ENCODE measurements at places on chromosomes 12 and 14.

- DNase-seq, result no peak
Observed at GRCh38 chr14:103286968-103287850, 46.8 kb upstream of the EIF5 start.

DNA sequence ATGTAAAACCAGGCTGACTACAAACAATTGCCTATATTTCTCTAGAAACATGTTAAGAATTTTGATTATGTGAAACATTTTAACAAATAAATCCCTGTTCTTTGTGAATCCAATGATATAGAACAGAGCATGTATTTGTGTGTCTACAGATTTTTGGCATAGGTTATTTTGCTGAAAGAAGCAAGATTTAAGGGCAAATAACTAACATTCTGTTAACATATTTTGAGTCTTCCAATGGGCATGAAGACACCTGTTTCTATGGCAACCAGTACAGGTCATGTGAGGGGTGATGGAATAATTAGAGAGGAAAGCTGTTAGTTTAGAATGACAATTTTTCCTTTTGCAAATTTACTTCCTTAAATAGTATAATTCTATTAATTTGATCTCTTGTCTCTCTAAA, 8.8 kb downstream of the ART4 start:
- no peak for DNase-seq

DNA sequence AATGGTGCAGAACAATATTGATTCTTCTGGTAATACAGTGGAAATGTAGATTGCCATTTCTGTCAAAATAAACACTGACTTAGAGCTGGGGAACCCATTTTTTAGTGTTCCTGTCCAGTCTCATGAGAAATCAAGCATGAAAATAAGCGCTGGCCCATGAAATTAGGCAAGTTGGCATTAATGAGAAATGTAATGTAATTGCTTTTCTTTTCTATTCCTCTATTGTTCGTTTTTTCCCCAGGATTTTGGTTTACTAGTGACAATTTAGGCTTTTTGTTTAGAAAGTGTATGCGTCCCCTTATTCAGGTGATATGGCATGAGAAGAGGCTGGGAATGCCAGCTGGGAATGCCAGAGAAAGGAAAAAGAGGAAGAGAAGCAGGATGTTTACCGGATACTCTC, 64.4 kb upstream of the KICS2 start:
- DNase-seq, result no peak

- DNase-seq, result no peak
Observed at GRCh38 chr14:69682621-69683263, 71.3 kb downstream of the SUSD6 start.

DNA sequence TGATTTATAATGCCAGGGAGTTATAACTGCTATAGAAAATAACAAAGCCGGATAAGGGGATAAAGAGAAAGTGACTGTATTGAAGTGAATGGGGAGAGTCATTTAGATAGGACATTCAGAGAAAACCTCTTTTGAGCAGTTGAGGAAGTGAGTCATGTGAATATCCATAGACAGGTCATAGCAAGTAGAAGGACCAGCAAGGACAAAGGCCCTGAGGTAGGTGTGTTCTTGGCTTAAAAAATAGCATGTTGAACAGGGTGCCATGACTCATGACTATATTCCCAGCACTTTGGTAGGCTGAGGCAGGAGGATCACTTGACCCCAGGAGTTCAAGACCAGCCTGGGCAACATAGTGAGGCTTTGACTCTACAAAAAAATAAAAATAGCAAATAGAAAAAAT, 51.5 kb upstream of the RAP1B start:
- DNase-seq, result no peak

DNA sequence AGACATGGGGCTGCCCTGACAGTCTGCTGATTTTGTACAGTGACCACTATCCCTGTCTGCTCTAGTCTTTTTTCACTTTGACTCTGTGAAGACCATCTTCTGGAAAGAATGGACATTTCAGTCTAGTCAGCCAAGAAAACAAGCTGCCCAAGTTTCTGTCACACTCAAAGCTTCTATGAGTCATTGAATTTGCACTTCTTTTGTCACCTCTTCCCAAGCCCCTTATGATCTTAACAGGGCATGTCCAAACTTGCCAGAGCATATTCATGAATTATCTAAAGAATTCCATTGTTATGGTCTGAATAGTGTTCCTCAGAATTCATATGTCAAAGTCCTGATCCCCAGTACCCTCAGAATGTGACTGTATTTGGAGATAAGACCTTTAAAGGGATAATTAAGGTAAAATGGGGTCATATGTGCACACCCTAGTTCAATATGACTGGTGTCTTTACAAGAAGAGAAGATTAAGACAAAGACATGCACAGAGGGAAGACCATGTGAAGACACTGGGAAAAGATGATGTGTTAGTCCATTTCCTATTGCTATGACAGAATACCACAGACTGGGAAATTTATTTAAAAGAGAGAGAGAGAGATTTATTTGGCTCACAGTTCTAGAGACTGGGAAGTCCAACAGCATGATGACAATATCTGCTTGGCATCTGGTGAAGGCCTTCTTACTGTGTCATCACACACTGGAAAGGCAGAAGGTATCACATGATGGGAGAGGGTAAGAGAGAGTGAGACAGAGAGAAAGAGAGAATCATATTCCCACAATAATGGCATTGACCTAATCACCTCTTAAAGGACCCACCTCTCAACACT, 242.6 kb downstream of the BTG1 start:
- DNase-seq, result no peak

GRCh38 chr14:105939810-105940508, 413.6 kb downstream of the TMEM121 start:
- no peak for DNase-seq

DNA sequence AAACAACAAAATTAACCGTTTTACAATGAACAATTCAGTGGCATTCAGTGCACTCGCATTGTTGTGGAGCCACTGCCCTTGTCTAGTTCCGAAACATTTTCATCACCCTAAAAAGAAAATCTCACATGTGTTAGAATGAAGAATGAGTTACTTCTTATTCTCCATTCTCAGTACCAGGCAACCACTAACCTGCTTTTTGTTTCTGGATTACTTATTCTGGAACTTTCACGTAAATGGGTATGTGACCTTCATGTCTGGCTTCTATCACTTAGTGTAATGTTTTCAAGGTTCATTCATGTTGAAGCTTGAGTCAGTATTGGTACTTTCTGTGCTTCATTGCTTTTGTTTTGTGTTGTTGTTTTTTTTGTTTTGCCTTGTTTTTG, 15.6 kb downstream of the RCOR1 start:
- DNase-seq, result no peak

DNA sequence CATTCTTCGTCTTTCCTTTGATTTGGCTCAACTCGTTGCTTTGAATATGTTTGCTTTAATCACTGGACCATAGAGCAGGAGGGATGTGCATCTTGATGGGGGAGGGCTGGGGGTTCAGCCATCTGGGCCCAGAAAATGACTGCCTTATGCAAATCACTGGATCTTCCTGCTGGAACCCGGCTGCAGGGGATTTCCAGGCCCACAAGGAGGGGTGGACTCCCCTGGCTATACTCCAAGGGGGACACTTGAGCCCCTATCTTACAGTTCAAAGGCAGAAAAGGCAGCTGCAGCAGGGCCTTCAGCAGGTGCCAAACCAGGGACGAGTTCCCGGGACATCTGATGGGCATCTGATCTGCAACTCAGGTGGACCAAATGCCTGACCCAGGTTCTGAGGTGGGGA, 122.5 kb downstream of the DICER1 start:
- DNase-seq, result peak; percentile 29

GRCh38 chr14:35346738-35347322, 54.6 kb downstream of the PSMA6 start:
- no peak for DNase-seq

- DNase-seq, result no peak
Observed at GRCh38 chr12:28443337-28443736, 253.1 kb downstream of the CCDC91 start.

DNA sequence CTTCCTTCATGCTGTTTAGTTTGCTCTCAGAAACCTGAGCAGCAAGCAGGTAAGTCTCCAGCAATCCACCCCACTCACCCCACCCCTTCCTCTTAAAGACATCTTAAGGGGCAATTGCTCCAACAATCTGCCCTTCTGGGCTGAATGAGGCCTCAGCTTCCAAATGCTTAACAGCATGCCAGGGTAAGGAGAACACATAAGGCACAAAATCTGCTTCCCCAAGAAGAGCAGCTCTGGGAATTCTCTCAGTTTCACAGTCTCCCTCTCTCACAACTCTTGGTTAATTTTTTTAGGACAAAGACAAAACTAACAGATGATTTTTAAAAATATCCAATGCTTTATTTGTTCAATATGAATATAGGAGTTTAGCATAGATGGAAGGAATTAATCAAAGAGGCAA, 288.9 kb upstream of the CCDC196 start:
- no peak for DNase-seq

- peak; percentile 87 for DNase-seq
Observed at GRCh38 chr12:53234271-53234914, 2.4 kb upstream of the RARG start.

GRCh38 chr12:78671295-78671694, 193.3 kb upstream of the SYT1 start:
- DNase-seq, result no peak

DNA sequence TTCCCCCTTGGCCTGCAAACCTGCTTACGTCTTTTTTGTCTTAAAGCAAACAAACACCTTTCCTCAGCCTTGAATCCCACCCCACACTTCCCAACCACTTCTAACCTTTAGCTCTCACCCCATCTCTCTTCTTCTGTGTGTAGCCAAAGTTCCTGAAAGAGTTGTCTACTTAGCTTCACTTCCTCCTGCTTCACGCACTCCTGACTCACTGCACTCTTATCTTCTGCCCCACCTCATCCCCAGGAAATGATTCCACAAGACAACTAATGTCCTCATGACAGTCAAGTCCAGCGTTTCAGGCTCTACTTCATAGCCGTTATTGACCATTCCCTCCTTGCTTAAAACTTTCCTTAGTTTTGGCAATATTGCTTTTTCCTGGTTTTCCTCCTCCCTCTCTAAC, 22.4 kb downstream of the EIF2B2 start:
- DNase-seq, result no peak

DNA sequence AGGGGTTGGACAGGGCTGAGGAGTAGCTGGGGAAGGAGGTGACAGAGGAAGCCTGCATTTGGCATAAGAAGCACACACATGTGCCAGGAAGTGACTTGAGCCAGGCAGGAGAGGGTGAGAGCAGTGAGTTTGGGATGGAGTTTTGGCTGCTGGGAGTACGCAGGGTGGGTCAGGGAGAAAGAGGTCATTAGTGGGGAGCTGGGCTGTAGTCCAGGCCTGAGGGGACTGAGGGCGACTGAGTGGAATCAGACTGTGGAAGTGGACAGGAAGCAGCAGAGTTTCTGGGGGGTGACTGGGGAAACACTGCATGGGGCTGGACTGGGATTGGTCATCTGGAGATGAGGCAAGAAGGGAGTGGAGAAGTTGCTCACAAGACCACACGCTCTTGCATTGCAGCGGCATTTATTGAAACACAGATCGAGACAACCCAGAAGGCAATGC, 7.6 kb downstream of the KRT85 start:
- DNase-seq, result no peak

- DNase-seq, result no peak
Observed at GRCh38 chr12:6346942-6347341, 5.1 kb upstream of the TNFRSF1A start.

GRCh38 chr12:53617700-53618099, 8.5 kb downstream of the ATF7 start:
- DNase-seq, result no peak

GRCh38 chr14:92461891-92462290, 51.7 kb upstream of the RIN3 start:
- peak; percentile 29 for DNase-seq

GRCh38 chr14:101490771-101491170, 70.5 kb upstream of the DIO3 start:
- DNase-seq, result peak; percentile 25

DNA sequence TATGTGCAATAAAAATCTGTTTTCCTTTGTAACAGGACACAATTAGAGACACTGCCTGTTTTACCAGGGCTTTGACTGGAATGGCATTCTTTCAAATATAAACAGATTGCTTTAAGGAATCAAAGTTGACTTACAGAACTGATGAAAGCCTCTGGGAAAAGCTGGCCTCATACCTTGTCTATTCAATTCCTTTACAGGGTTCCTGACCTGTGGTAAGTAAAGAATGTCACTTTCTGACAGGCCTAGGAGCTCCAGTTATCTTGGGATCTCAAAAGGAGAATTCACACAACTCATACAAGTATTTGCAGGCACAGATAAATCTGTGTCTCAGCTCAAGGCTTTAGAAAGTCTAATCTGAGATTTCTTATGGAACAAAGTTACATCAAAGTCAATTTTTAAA, 88.4 kb downstream of the BCAT1 start:
- no peak for DNase-seq

- DNase-seq, result no peak
Observed at GRCh38 chr12:52227606-52228166, 5.4 kb upstream of the KRT7 start.

GRCh38 chr12:19527866-19528265, 88.6 kb downstream of the AEBP2 start:
- DNase-seq, result no peak

DNA sequence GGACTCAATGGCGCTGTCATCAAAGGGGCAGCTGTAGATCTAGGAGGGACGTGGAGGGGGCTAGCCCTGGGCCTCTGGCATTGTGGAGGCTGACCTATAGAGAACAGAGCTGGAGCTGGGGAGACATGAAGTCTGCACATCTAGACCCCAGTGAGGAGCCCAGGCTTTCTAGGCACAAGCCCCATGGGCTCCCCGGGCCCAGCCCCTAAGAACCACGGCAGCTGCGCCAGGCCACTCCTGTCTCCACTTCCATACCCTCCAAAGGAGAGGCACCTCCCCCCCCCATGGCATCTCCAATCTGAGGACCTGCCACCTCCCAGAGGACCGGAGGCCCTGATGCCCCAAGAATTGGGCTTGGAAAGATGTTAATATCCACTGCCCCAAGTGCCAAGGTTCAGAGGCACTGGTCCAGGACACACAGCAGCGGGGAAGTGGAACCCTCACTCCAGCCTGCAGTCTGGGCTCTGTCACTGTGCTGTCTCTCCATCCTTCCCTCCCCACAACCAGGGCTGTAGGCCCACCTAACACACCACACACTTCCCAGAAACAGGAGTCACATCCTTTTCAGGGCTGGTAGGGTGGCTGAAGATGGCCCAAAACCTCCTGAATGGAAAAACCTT, 4.5 kb downstream of the ANKRD9 start:
- no peak for DNase-seq

- DNase-seq, result no peak
Observed at GRCh38 chr12:106051853-106052531, 86.8 kb downstream of the NUAK1 start.

- DNase-seq, result no peak
Observed at GRCh38 chr12:2902272-2902880, 11.7 kb downstream of the TULP3 start.

Measured in ecto neural progenitor cell (in vitro differentiated cells).